ENCODE measurements at places on chromosomes 12 and 14. TPM values are rescaled to one million over a fixed set of nuclear protein-coding genes. Genes with fewer than 3 reads are reported as not detected.

DNA sequence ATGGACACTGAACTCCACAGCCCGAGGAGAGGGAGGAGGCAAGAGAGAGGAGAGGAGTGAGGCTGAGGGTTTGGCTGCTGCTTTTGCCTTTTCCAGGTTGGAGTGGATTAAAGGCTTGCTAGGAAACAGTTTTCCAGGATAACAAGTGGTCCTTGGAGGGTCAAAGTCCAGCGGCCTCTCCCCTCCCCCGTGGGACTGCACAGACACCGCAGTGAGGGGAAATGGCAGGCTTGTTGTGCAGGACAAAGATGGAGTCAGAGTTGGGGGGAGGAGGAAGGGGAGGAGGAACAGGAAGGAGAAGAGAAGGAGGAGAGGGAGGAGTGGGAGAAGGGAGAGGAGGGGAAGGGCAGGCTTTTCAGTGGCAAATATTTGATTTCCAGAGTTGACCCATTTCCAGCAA lies 245.5 kb downstream of the RBM19 start:
- no peaks in the 10 kb centered on the region for H3K4me1 ChIP-seq
- no peak for DNase-seq
- H3K4me3 ChIP-seq, result no peak overlapping the region
- H3K27ac ChIP-seq, result no peak overlapping the region
- H3K27me3 ChIP-seq, result no peaks in the 10 kb centered on the region
- H3K36me3 ChIP-seq, result no peaks in the 10 kb centered on the region

- H3K4me3 ChIP-seq, result no peak overlapping the region
- no peaks in the 10 kb centered on the region for H3K36me3 ChIP-seq
- DNase-seq, result no peak
- H3K27ac ChIP-seq, result no peak overlapping the region
- no peaks in the 10 kb centered on the region for H3K4me1 ChIP-seq
Observed at GRCh38 chr12:46101485-46101869, 111.1 kb upstream of the SCAF11 start.

IFI27 gene
- total RNA-seq, result 407 TPM

C14orf132 gene
- 43.6 TPM for total RNA-seq

DNA sequence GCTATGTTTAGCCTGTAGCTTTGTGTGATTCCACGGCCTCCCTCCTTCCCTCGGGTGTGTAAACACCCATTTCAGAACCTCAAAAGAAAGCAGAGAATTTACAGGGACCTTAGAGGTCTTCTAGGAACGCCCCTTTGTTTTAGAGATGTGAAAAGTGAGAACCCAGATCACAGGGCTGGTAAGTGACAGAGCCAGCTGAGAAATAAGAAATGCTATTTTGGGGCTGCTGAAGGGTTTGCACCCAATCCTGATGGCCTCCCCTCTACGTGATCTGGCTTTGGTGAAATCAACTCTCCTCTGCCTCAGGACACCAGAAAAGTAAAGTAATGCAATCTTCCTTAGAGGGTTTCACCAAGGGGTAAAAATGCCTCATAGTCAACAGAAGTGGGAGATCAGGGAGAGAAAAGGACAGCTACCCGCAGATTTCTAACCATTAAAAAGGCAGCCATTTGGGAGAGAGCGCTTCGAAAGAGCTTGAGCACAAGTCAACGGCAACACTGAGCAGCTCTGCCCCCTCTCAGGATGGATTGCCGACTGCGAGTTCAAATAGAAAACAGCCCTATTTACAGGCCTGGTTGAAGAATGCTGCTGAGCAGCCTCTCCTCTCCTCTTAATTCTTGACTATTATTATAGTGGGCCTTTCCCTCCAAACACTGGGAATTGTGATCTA lies 78.5 kb upstream of the RASSF3 start:
- H3K4me1 ChIP-seq, result no peaks in the 10 kb centered on the region
- no peak for DNase-seq
- no peak overlapping the region for H3K27ac ChIP-seq
- H3K36me3 ChIP-seq, result no peaks in the 10 kb centered on the region
- no peak overlapping the region for H3K4me3 ChIP-seq

TMTC1 gene
- total RNA-seq, result 39.3 TPM

DNAI7 gene
- 3.0 TPM for total RNA-seq

TMPRSS12 gene
- not detected for total RNA-seq
